IPS-NIHi11 (cell line): ENCODE measurements at places on chromosomes 4 and X.

- no peak for DNase-seq
These were observed 89.7 kb downstream of the EPHA5 start for GRCh38 chr4:65580551-65580950.

GRCh38 chr4:15362541-15362940, 65.3 kb upstream of the C1QTNF7 start:
- no peak for DNase-seq

GRCh38 chr4:22483551-22483981, 32.3 kb downstream of the ADGRA3 start:
- no peak for DNase-seq

GRCh38 chr4:89486042-89486441, 178.4 kb upstream of the GPRIN3 start:
- DNase-seq = no peak

DNA sequence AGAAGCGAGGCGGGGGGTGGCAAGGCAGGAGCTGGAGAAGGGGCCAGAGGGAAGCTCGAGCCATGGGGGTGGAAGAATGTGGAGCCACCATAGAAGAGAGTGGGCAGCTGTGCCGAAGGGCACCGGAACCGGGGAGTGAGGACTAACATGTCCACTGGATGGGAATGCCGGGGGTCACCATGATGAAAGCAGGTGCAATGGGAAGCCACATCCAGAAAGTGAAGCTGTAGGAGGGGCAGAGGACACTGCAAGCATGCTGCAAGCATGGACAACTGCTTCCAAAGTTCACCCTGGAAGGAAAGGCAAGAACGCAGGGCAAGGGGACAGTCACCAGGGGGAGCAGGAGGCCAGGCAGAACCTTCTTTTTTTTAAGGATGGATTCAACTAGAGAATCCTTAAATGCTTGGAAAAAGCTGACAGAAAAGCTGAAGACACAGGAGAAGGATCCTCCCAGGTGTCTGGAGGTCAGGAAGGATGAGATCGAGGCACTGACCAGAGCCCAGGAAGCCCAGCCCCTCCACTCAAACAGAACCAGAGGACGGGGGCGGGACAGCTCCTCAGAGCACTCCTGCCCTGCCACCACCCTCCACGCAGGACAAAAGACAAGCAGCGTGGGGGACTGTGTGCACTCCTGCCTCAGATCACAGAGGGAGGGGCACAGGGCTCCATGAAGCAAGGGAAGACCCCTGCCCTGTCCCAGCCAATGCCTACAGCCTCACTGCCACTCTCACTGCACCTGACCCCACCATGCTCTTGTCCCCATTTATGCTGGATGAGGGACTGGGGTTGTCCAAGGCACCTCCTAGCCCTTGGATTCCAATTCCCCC, 169.2 kb downstream of the AFAP1 start:
- DNase-seq = peak; percentile 68

DNA sequence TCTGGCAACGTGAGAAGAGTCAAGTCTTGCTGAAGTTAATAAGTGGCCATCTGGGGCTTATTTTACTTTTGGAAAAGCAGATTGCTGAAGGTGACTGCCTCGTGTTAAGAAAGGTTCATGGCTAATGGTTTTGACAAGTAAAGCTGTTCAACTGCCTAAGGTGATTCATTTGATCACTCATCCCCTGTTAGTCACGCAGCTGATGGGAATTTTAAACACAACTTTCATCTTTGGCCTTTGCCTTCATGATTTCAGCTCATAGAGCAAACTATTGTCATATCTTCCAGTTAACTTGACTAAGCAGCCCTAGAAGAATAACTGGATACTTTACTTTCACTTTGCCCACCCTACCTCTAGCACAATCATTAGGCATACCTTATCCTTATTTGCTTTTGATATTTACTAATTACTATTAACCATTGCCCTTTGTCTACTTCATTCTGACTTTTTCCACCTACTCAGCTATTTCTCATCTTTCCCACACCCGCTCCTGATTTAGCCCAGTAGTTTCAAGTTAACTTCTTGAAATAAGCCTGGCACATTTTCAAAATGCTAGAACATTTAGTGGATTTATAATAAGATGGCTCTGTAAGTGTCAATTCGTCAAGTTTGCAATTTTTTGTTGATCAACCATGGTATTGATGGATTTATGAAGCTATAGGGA, 170.6 kb upstream of the S100G start:
- DNase-seq = no peak

DNA sequence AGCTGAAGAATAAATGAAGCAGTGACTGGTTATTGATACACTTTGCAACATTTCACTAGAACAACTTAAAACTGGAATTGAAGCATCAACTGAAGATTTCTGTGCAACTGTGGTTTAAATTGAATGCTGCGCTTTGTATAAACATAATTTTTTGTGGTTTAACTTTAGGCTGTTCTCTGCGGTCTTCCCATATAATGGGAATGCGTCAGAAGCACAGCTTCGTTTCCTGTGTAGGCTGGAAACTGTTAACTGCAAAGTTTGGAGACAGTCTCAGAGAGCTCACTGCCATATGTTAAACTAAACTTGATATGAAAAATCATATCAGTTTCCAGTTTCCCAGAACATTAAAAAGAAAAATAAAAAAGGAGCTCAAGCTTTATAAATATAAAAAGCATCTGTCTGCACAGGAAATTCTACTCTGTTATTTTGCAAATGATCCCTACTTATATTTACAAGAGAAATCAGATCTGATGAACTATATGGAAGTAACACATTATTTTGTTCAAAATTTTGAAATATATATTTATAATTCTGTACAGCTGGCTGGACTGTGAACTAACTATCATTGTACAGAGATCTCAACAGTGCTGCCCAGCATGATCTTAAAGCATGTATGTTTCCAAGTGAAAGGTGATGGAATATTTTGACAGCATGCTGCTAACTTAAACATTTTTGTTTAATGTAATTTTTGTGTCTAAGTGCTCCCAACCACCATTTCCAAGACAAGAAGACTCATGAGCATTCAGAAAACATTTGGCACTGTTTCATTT, 139.9 kb downstream of the NDST3 start:
- DNase-seq = no peak

DNA sequence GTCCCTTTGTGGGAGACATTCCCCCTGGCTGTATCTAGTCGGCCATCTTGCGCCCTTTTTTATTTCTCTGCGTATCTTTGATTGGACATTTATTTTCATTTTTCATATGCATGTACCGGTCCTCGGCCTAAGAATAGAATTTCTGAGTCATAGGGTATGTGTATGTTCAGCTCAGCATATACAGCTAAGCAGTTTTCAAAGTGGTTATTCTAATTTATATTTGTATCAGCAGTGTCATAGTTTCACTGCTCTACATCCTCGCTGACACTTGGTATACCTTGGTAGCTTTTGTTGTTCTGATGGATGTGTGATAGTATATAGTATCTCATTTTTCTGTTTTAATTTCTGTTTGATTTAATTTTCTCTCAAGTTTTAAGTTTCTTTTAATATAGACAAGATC, 38.7 kb downstream of the BEX3 start:
- DNase-seq = no peak

DNA sequence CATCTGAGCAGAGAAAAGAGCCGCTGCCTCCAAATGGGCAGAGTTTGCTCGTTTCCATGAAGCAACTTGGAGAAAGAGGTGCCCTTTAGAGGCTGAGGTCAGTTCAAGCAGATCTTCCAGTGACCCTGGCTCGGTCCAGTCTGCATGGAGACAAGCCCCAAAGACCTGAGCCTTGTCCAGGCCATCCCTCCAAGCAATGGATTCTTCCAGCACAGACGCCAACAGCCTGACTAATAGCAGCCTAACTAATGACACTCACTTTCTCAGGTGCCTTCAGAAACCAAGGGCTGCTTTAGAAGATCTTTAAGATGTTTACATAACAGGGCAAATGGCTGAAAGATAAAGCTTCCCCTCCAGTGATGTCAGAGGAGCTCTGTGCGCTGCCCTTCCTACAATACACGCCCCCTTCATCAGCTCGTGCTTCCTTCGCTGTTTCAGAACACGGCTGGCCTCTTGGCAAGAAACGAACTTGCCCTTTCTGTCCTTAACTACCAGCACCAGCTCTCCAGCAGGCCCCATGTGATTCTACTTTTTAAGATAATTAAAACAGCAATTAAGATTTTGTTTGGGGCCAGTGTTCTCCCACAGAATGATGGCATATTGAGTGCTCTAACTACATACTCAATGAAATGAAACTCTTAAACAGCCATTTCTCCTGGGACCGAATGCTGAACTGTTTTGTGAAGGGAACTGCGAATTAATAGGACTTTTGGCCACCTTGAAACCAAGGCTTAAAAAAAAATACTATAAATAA, 119.0 kb downstream of the GPR143 start:
- DNase-seq = no peak

DNA sequence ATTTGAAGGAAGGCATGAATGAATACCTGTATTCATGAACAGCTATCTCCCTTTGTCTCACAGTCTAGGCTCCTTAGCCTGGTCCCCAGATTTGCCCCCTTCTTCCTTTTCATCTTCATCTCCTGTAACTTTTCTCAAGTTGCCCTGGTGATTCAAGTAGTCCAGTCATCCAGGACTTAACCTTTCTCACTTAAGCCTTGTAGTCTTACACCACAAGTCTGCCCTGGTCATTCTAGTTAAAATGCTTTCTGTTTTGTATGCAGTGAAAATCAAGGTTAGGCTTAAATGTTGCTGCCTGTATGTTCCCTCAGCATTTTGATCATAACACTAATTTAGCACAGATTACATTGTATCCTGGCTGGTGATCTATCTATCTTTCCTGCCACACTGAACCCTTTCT, 58.5 kb upstream of the SLC7A11 start:
- no peak for DNase-seq

DNA sequence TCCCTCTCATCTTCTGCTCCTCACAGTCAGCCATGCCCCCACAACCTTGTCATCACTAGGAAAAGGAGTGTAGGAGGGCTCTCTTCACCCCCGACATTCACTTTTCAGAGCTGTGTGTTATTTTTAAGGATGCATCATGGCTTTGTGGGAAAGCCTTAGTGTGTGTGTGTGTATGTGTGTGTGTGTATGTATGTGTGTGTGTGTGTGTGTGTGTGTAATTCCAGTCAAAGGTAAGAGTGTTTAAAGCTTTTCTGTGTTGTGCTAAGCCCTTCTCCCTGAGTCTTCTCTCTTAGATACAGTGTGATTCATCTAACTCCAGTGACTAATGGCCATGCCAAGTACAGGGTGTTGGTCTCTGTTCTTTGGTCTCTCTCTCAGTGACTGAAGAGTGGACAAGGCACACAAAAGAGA, 76.6 kb downstream of the CHIC2 start:
- DNase-seq = no peak

DNA sequence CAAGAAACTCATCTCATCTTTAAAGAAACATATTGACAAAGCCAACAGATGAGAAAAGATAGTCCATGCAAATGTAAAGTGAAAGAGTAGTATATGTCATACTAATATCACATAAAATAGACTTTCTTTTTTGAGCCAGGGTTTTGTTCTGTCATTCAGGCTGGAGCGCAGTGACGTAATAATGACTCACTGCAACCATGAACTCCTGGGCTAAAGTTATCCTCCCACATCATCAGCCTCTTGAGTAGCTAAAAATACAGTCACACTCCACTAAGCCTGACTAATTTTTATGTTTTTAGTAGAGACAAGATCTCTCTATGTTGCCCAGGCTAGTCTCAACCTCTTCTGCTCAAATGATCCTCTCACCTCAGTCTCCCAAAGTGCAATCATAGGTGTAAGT, 51.8 kb upstream of the TRAM1L1 start:
- no peak for DNase-seq

DNA sequence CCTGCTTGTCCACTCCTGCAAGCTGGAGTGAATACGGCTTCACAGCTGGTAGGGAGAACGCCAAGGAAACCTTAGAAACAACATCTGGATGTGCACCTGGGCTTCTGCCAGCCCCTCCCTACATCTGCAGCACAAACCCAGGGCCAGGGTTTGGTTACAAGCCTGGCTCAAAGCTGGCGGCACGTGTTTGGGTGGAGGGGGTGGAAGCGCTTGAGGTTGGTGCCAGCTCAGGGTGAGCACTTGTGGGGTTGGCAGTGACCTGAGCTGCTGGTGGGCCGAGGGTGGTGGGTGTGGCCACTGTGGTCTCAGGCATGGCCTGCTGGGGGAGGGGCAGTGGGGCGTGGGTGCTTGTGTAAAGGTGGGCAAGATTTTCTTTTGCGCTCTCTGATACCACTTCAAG, 15.6 kb downstream of the ELF4 start:
- DNase-seq = no peak

- no peak for DNase-seq
These were observed 367.5 kb upstream of the GATB start for GRCh38 chr4:152128356-152128755.

DNA sequence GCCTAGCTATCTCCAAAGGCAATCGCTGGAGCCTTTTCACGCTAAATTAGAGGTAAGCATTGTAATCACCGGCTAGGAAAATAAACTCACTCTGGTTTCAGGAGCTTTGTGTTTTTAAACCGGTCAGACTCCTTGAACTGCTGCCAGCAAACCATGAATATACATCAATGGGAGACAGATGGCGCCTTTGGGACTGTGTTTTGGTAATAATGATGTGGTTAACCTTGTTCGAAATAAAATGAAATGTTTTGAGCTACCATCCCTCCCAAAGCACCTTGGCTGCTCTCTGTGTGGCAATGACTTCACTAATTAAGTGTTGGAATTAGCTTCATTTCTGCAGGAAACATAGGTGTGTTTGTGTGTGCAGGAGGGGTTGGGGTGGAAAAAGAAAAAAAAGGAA, 65.3 kb downstream of the CLNK start:
- DNase-seq = no peak

DNA sequence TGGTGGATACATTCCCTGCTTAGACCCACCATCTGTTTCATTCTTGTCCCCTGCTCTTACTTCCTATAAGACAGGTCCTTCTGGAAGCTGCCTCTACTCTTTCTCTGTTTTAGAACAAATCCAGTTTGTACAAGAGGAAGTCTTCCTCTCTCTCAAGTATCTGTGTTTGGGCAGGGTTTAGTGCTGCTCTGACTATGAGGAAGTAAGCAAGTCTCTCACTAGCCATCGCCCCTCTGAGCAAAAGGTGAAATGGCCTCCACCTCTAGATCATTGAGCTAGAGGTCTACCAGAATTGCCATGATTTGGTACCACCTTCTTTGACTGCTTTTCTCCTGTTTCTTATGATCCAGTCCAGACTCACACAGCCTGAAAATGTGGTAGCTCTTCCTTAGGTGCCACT, 8.4 kb downstream of the BTK start:
- DNase-seq = no peak

GRCh38 chrX:111123125-111123524, 27.1 kb downstream of the PAK3 start:
- DNase-seq = no peak

DNA sequence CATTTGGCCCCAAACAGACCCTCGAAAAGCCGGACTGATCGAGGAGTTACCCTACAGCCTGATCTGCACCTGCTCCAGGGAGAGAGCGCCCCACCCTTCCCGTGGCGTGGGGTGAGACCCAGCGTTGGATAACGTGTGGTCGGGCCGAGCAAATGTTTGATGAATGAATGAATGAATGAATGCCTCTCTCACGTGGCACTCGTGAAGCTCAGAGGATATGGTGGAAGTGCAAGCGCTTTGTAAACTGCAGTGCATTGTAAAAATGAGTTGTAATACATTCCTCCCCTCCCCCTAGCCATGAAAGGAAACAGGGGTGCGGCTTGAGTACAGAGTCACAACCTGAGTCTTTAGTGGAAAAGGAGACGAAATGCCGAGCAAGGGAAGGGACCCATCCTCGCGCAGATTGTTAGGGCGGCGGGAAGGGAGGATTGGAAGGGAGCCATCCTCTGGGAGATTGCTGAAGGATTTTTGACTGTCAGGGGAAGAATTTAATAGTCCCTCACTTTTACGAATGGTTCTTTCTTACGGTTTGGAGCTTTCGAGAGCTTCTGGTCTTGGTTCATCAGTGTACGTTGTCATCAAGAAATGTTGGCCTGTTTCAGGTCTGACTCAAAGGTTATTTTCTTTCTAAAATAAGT, 772 bp upstream of the FBXW7 start:
- peak; percentile 35 for DNase-seq

- DNase-seq = no peak
These were observed 14.5 kb downstream of the HMGB2 start for GRCh38 chr4:173319696-173320095.
